ENCODE measurements at places on chromosomes 7 and 10. TPM values are rescaled to one million over a fixed set of nuclear protein-coding genes. Genes with fewer than 3 reads are reported as not detected.

- no peak for DNase-seq
Measured at GRCh38 chr7:120990468-120991118, 2.1 kb downstream of the CPED1 start.

DNA sequence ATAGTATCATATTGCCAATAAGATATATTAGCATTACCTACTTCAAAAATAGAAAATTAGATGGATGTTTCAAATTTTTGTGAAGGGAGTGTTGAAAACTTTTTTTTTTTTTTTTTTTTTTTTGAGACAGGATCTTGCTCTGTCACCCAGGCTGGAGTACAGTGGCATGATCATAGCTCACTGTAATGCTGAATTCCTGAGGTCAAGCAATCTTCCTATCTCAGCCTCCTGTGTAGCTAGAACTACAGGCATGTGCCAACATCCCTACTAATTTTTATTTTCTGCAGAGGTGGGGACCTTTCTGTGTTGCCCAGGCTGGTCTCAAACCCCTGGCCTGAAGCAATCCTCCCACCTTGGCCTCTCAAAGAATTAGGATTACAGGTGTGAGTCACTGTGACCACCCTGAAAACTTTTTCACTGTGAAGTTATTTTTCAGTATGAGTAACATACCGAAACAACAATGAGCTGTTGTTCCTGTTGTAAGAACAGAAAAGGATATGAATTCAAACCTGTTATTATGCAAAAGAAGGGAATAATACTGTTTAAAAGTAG lies 266.9 kb downstream of the NEBL start:
- DNase-seq: no peak

- no peak for DNase-seq
Measured at GRCh38 chr7:34158368-34159153, 253.2 kb downstream of the BMPER start.

Gene CD36
- 4,046 TPM for total RNA-seq

GRCh38 chr10:112605063-112605462 lies 158.0 kb downstream of the VTI1A start:
- DNase-seq: no peak

DNA sequence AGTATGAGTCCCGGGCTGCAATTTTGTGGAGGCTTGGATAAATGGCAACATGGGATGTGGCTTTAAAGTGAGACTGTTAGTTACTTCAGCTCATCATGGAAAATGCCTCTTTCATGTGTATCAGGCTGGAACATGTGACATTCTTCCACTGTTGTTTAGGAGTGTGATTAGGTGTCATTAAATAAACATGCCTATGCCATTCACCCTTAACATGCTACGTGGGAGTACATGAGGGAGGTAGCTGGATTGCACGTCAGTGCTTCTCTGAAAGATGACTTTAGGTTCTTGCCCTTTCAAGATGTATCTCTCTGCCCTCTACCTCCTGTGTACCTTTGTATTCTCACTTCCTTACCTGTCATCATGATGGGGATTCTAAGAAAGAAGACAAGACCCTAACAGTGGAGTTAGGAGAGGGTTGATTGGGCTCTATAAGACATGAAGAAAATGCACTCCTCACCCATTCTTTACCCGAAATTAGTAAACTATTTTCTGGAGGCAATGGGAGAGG lies 8.9 kb downstream of the AKR1E2 start:
- DNase-seq: no peak

GRCh38 chr7:19920705-19921104 lies 147.3 kb upstream of the TMEM196 start:
- DNase-seq: no peak
